Fibroblast of skin of back (primary cell): ENCODE measurements at places on chromosomes 4 and X.
A peak's percentile ranks its signal among the peaks of the same experiment; 100 is the strongest.

- peak; percentile 72 for DNase-seq
These were observed 6.1 kb downstream of the ENOX2 start for GRCh38 chrX:130896802-130897501.

GRCh38 chr4:40586729-40587128 is 42.9 kb downstream of the RBM47 start:
- no peak for DNase-seq

GRCh38 chrX:8673201-8673600 is 58.7 kb downstream of the ANOS1 start:
- DNase-seq: no peak

DNA sequence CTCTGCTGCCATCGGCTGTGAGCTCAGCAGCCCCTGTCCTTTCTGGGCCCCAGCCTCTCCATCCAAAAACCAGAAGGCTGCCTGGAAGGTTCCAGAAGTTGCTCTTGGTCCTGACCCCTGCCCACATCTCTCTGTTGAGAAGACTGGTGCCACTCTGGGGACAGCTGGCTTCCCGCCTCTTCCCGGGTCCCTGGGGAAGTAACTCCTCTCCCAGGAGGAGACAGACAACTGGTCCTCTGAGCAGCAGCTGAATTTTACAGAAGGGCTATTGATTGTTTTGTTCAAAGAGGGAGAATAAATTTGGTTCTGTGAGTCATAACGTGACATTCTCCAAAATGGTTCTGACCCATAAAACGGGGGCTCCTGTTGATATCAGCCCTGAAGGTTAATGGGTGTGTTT is 61.2 kb downstream of the TRMT44 start:
- DNase-seq: no peak

DNA sequence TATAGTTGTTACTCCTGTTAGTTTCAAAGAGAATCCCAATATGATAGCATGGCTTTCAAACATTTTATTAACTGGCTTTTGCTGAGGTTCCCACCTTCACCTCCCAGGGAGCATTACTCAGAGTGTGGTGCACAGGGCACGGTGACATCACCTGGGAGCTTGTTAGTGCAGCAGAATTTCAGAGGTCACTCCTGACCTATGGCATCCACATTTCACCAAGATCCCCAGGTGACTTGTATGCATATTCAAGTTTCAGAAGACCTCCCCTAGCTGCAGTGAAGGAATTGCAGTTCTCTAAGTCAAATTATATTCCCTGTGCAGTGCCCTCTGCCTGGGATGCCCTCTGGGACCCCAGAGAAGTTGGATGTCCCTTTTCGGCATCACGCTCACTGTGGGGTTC is 29.7 kb upstream of the LNX1 start:
- no peak for DNase-seq

GRCh38 chrX:9462456-9462855 is 2.4 kb upstream of the TBL1X start:
- no peak for DNase-seq

DNA sequence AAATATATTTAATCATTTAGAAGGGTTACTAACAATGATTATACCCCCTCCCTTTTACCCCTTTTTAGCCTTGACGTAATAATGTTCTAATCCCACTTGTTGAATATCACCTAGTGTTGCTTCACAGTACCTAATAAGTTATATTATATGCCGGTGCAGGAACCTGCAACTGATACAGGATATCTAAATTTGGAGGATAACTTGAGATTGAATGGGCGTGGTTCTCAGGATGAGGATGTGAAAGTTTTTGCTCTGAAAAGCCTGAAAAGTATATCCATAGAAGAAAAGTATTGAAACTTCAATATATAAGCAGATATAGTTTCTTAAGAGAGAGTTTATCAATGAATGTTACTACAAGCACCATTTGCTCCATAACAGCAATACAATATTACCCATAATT is 59.8 kb downstream of the ZNF711 start:
- DNase-seq: no peak

DNA sequence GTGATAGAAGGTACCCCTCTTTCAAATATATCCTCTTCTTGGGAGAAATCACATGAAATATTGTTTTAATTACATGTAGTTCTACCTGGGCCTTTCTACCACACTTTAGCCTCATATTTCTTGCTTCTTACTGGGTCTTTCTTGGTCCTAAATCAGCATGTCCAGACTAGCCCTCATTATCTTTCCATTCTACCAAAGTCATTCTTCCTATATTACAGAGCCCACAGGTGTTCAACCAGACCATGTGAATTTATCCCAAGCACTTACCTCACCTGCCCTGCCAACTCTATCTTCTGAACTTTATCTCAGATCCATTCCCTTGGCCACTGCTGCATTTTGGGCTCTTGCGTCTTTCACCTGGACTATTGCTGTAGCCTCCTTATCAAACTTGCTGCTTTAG is 11.8 kb upstream of the SOWAHB start:
- no peak for DNase-seq

DNA sequence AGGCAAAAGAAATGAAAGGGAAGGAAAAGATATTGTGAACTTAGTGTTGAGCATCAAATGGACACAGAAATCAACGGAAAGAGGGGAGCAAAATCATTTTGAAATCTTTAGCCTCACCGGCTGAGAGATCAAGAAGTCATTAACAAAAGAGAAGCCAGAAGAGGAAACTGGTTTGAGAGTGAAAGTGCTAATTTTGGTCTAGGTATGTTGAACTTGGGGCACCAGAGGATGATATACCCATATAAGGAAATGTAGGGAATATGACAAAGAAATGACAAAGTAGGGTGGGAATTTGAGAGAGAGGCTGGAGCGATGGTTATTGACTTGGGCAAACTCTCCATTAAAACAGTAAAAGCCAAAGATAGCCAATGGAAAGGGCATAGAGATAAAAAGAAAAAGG is 183.4 kb upstream of the ATOH1 start:
- no peak for DNase-seq

GRCh38 chr4:126799971-126800574 is 832.7 kb upstream of the INTU start:
- DNase-seq: peak; percentile 78

DNA sequence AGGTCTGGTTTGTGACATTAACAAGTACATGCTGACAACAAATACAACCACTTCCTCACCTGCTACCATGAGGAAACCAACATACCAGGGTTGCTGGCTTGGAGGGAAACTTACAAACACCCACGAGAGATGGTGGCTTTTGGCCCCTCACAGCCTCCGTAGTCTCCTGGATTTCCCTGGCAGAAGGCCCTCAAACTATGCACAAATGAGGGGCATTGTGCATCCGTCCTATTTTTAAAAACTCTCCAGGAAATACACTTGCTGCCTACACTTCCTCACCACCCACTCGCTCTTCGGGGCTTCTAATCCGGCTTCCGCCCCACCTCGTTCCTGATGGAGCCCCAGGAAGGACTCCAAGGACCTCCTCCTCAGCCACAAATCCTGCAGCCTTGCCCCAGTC is 355.0 kb upstream of the GATB start:
- DNase-seq: no peak

DNA sequence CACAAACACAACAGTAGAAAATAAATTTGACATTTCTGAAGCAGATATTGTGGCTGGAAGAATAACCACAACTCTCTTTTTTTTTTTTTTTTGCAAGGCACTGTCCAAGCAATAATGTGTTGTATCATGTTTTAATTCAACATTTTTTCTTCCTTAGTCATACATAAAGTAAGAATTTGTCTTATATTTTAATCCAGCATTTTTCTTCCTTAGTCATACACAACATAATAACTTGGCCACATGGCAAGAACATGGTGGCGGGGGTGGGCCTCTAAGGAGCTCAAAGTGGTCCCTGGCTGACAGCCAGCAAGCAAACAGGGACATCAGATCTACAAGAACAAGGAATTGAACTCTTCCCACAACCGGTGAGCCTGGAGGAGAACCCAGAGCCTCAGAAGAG is 20.2 kb downstream of the FBXW7 start:
- DNase-seq: peak; percentile 85

GRCh38 chrX:72268597-72269365 is 8.3 kb downstream of the RPS4X start:
- DNase-seq: peak; percentile 81

DNA sequence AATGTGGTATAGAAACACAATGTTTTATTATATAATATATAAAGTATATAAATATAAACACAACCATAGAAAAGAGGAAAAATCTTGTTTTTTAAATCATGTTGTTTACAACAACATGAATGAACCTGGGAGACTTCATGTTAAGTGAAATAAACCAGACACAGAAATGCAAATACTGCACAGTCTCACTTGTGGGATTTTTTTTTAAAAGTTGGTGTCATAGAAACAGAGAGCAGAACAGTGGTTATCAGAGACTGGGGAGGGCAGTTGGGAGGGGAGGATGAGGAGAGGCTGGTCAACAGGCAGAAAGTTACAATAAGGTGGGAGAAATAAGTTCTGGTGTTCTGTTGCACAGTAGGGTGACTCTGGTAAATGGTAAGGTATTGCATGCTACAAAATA is 57.1 kb downstream of the FREM3 start:
- no peak for DNase-seq
